ENCODE measurements at places on chromosomes 6 and 20.

DNA sequence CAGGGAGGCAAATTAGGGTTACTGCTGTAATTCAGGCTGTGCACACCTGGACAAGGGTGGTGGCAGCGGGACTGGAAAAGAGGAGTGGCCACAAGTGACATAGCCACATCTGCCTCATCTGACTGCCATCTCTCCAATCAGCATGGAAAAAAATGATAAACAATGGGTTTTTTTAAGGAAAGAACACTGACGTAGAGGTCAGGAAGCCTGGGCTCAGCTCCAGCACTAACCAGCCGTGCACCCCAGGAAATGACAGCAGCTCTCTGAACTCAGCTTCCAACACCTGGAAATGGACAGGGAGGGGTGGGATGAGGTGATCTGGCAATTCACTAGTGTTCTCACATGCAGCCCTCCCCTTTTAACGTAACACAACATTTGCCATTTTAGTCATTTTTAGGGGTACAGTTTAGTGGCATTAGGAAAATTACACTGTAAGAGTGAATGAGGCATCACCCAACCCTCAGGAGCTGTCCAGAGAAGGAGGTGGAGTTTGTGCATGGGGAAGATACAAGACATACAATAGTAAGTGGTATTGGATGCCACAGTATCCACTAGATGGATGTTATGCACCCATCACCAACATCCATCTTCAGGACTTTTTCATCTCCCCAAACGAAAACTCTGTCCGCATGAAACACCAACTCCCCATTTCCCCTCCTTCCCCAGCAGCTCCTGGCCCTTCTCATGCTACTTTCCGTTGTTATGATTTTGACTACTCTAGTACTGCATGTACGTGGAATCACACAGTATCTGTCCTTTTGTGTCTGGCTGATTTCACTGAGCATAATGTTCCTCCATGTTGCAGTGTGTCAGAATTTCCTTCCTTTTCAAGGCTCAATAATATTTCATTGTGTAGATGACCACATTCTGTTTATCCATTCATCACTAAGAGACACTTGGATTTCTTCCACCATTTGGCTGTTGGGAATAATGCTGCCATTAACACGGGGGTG, 215.5 kb upstream of the ECI2 start:
- no peak for DNase-seq

DNA sequence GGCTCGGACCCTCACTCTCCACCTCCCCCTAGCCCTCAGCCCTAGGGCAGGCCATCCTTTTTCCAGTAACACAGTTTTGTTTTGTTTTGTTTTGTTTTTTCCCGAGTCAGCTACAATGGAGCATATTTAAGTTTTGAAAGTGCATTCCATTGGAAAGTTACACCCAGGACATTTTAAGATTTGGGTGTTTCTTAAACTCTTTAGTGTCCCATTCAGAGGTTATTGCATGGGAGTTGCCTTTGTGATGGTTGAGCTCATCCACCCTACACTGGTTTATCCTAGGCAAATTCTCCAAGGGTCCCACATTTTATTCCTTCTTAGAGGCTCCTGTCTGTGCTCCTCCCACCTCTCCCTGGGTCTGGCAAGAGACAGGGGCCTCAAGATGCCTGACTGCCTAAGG, 58.9 kb downstream of the THBS2 start:
- DNase-seq: no peak

DNA sequence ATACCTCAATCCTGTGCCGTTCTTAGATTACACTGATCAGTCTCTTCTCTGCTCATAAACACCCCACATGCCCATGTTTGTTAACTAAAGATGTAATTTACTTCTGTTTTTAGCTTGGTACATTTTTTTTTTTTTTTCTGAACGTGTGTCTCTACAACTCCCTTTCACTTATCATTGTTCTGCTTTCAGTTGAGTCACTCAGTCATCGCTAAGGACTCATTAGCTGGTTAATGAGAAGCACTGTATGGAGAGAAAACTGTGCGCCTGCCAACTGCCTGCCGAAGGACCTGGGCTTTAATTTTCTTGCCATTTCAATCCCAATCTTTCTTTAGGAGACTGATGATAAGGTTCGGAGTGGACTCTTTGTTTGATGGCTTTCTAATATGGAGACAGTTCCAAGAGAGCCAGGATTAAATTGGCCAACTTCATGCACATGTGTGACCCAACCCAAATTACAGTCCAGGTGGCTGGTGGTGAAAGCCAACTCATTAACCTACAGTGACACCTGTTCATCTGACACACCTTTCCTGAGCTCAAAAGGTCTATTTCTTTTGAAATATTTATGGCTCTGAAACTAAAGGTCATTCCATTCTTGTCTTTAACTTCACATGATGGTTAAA, 334.1 kb downstream of the BCKDHB start:
- DNase-seq: no peak

DNA sequence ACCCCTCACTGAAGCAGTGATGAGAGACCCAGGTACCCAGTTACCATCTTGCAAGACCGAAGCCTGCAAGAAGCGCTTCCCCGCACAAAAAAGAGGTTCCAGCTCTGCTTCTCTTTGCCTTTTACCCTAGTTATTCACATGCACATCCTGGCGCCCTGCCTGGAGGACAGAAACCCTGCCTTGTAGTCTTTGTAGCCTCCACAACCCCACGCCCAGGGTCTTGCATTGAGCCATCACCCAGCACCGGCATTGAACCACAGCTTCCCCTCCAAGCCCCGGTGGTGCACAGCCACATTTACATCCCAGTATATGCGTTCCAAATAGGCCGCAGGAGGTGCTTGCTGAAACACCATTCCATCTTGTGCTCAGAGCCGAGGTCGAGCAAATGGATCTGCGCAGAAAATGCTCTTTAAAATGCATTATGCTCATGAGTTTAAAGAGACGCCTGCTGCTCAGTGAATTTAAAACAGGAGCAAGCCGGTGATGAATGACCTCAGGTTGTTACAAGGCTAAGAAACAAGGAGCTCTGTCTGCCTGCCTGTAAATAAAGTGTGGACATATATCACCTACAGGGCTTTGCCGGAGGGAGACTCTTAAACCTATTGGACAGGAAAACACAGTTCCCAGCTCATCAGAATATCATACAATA, 61.7 kb downstream of the GNAS-AS1 start:
- DNase-seq: no peak

GRCh38 chr6:6704103-6705060, 115.9 kb downstream of the LY86 start:
- no peak for DNase-seq

- DNase-seq: no peak
These were observed 18.0 kb downstream of the KLHL31 start for GRCh38 chr6:53647462-53648094.

- no peak for DNase-seq
These were observed 14.4 kb downstream of the TNFAIP3 start for GRCh38 chr6:137881522-137881886.

GRCh38 chr6:90304308-90304707, 7.7 kb upstream of the BACH2 start:
- no peak for DNase-seq

DNA sequence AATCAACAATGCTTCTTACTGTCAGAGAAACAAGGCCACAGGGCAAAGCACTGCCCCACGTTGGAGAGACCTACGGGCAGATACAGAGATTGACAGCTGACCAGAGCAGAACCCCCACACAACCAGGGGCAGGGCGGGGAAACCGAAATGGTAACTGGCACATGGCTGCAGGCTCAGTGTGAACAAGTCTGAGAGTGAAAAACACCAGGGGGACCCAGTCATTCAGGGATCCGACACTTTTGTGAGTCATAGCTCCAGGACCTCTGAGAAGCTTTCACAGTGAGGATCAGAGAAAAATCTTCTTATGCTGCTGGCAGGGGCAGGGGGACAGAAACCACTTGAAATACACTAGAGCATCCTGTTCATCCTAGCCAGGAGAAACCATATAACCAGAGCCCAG, 254.2 kb downstream of the C6orf118 start:
- DNase-seq: no peak

DNA sequence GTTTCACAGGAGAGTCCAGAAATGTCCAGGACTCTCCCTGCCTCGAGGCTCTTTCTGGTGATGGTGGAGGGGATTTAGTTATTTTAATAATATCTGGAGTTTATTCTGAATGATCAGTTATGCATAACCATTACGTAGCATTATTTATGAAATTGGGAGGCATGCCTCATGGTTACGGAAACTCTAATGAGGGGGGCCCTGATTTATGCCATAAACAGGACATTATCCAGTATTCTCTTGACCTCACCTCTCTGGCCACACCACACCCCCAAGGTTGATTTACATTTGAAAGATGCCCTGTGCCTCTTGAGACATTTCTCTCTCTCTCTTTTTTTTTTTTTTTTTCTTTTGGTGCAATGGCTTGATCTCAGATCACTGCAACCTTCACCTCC, 268.8 kb downstream of the TFAP2C start:
- DNase-seq: no peak

- no peak for DNase-seq
These were observed 8.4 kb upstream of the GPSM3 start for GRCh38 chr6:32200711-32201475.

DNA sequence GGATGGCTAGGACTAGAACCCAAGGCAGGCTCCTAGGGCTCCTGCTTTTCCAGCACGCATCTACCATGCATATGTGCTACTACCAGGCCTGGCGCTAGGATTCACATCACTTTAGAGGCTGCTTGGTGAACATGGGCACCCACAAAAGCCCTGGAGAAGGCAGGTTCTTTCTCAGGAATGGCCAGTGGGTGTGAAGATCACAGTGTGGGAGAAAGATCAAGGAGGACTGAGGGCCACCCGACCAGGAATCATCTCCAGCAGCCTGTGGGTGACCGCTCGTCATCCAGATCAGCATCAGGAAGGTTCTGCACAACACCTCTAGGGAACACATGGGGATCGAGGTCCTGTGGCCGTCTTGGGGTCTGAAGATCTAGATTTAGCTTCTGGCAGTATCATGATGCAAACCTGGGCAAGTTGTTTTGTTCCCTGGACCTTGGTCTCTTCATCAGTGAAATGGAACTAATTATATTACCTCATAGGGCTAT, 27.3 kb downstream of the SRSF3 start:
- no peak for DNase-seq

DNA sequence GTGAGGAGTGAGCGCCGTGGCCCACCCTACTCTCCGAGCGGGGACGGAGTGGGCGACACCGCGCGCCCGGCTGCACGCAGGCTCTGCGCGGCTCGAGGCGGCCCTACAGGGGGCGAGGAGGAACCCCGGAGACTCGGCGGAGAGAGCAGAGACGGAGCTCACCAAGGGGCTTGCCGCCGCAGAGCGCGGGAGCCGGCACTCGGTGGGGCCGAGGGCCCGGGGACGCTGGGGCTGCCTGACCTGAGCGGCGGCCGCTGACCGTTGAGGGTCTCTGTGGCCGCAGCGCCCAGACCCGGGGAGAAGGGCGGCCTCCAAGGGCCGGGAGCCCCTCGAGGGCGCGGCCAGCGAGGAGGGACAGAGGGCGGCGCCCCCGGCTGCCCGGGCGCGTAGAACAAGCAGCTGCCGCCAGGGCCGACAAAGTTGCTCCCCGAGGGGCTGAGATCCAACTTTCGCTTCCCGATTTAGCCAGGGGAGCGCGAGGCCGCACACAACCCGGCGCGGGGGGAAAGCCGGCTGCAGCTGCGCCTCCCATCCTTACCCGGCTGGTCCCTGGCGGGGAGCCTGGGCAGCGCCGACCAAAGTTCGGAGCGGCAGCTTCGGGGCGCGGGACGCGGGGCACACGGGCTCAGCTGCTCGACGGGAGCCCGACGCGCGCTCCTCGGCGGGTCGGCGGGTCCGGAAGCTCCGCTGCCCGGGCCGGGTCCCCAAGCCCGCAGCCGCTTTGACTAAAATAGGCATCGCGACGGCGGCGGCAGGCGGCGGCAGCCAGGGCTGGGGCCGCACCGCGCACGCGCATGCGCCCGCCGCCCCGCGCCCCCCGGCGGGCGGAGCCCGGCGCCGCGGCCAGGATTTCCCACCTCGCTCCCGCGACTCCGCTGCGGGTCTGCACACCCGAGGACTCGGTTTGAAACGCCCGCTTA, 43.1 kb downstream of the POPDC3 start:
- DNase-seq: no peak

DNA sequence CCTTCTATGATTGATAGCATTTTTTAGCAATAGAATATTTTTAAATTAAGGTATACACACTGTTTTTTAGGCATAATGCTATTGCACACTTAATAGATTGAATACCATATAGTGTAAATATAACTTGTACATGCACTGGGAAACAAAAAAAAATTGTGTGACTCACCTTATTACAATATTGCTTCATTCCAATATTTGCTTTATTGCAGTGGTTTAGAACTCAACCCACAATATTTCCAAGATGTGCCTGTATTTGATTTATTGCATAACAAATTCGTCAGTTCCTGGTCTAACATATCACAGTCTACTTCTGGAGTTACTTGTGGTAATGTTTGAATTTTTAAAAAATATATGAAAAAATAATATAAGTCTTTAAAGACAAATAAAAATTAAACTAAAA, 41.9 kb upstream of the DEFB112 start:
- no peak for DNase-seq

- DNase-seq: no peak
These were observed 41.3 kb downstream of the ADGRF1 start for GRCh38 chr6:47000842-47001241.

- DNase-seq: no peak
These were observed 72.8 kb upstream of the PMEPA1 start for GRCh38 chr20:57782631-57783041.

- no peak for DNase-seq
These were observed 37.8 kb downstream of the SLC2A12 start for GRCh38 chr6:134014588-134015137.

GRCh38 chr6:156887623-156888269, 110.6 kb downstream of the ARID1B start:
- DNase-seq: no peak

DNA sequence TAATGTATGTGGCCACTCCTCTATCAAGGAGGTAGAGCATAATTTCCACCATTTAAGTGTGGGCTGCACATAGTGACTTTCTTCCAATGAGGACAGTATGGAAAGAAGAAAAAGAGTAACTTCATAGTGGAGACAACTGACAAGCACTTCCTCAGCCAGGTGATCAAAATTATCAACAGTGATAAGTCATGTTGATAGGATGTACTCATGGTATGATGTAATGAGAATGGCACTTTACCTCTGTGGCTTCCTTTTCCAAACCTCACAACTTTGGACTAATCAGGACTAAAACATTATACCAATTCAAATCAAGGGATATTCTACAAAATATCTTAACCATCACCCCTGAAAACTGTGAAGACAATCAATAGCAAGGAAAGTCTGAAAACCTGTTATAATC, 302.3 kb upstream of the CITED2 start:
- no peak for DNase-seq

GRCh38 chr6:10720265-10720959, 2.5 kb upstream of the TMEM14C start:
- DNase-seq: no peak

DNA sequence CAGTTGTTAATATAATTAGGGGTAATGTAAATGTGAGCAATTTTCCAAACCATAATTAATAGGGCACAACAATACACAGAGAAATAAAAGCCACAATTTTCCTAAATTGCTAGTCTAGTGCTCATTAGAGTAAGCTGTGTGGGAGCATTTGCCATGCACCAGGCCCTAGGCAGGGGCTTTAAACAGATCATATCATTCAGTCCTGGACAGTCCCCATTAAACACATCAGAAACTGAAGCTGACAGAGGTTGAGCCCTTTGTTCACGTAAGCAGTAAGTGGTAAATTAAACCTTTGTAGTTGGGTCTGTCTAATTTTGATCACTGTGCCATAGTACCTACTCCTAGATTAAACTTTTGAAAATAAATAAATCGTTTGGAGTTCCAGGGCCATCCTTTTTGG, 931.1 kb downstream of the C6orf118 start:
- DNase-seq: no peak

- no peak for DNase-seq
These were observed 470.2 kb downstream of the ADGRB3 start for GRCh38 chr6:69105288-69105687.

- DNase-seq: no peak
These were observed 39.9 kb downstream of the SRC start for GRCh38 chr20:37385659-37386504.

- DNase-seq: no peak
These were observed at the start of gene KCNG1 for GRCh38 chr20:51022803-51023616. Gene KCNG1 (minus strand): TSS chr20:51023107. CDS start chr20:51010338, 12,769 bp downstream.

Measured in esophagus squamous epithelium (tissue), 5 donors.